ENCODE measurements at places on chromosomes 12 and 14. TPM values are rescaled to one million over a fixed set of nuclear protein-coding genes. Genes with fewer than 3 reads are reported as not detected.

Gene MYF5
- not detected for total RNA-seq

Gene SOAT2
- total RNA-seq: 0.74 TPM

- DNase-seq: no peak
Observed at GRCh38 chr12:119938049-119938667, 50.9 kb upstream of the BICDL1 start.

DNA sequence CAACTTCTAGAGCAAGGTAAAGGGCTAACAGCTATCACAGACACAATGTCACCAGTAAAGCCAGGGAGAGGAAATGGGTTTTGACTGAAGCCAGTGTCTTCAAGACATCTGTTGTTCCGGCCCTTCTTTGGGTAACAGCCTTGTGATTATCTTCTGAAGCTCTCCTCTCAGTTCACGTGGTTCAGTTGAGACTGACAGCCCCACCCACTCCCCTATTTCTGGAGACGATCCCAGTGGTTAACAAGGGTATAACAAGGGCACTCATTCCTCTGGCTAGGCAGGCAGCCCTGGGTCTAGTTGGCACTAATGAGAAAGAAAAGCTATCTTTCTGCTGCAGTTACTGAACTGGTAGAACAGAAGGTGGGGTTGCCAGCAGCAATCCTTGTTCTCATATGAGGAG, 6.9 kb downstream of the GNPTAB start:
- no peak for DNase-seq

Gene KCNC2
- 0.25 TPM for total RNA-seq

DNA sequence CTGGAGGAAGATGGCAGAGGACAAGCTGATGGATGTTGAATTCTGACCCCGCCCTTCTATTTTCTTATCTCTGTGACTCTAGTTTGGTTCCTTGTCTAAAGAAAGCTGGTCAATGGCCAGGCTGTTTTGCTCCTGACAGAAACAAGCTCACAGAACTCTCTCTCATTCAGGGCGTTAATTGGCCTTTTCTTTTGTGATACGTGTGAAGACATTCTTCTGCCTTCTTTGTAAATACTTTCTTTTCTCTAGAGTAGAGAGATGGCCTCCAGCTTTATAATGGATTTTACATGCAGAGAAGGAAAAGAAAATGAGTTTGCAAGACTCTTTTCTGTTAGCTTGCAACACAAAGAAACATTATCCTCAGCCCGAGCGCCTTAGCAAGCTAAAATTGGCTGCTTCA, 492.2 kb upstream of the CCDC196 start:
- DNase-seq: no peak

Gene PLEKHA5
- total RNA-seq: 58.4 TPM

DNA sequence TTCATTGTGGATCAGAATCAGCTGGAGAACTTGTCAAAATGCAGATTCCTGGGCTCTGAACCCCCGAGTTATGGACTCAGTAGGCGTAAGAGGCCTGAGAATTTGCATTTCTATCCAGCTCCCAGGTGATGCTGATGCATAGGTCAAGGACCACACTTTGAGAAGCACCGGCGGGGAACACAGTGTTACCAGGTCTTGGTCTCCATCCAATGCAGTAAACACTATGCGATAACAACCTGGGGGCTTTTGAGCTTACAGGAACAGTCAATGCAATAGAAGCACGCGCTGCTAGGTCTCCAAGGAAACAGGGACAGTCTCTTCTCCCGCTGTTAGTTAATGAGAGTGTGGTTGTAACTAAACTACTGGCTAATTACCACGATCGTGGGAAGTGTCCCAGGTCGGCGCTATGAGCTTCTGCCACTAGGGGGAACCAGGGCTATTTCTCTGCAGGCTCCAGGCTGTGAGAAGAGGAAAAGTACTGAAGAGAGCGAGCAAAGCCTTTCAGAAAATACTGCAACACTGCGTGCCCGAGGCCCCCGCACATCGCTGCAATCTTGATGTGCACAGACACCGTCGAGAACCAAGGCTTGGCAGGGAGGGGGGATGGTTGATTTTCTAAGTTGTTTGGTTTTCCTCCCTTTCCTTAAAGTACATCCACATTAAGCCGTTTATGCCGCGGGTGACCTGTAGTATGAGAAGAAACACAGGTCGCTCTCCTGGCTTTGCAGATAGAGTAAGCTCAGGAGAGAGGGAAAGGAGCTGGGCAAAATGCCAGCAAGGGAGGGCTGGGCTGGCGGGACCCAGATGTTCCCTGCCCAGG, 52.0 kb upstream of the KCNA1 start:
- DNase-seq: no peak

- no peak for DNase-seq
Observed at GRCh38 chr14:41549282-41549681, 57.4 kb upstream of the LRFN5 start.

- DNase-seq: no peak
Observed at GRCh38 chr12:124264089-124264795, 30.7 kb upstream of the RFLNA start.

Gene CLEC4C
- total RNA-seq: not detected

DNA sequence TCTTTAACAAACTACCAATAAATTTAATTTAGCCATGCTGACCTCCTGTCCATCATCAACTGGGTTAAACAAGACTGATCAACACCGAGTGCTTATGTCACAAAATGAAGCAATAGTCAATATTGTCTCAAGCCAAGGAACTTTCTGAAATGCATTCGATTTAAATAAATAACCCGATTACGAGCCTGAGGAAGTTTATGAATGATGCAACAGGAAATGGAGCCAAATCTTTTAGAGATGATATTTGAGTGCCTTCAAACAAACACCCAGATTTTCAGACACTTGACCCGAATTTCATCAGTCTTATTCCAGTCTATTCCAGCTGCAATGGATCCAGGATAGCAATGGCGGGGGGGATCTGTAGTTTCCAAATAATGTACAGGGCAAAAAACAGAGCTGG, 27.9 kb downstream of the FAR2 start:
- DNase-seq: no peak

DNA sequence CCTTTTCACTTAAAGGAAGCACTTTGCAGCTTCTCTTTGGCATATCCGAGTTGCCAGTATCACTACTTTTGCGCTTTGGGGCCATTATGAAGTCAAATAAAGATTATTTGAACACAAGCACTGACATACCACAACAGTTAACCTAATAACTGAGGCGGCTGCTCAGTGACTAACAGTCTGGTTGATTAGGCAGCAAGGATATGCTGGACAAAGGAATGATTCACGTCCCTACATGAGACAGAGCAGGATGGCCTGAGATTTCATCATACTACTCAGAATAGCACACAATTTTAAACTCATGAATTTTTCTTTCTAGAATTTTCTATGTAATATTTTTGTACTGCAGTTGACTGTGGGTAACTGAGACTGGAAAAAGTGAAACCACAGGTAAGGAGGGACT, 56.9 kb upstream of the E2F7 start:
- no peak for DNase-seq

Gene PLA2G1B
- total RNA-seq: not detected

Gene ERP27
- total RNA-seq: 2.2 TPM

DNA sequence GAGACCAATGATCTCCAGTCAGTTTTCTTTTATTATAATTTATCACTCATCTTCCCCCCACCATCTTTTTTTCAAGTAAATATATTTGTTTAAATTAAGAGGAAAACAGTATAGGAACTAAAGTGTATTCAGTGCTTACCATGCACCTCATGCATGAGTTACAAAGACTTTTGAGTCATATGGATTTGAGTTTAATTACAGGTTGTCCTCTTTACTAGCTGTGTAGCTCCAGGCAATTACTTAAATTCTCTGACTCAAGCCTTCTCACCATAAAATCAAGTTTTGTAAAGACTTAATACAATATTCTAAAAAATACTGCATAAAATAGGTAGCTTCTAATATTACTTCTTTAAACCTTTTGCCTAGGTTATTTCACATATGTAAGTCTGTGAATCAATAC, 251.3 kb downstream of the SLC16A7 start:
- no peak for DNase-seq

Gene LGR5
- total RNA-seq: 2.7 TPM

- no peak for DNase-seq
Observed at GRCh38 chr12:15688202-15688736, 100.9 kb downstream of the EPS8 start.

GRCh38 chr14:26382901-26383685, 214.7 kb downstream of the NOVA1 start:
- DNase-seq: no peak

- no peak for DNase-seq
Observed at GRCh38 chr12:23474438-23474976, 475.0 kb downstream of the SOX5 start.

- DNase-seq: no peak
Observed at GRCh38 chr12:122873540-122873939, 22.4 kb downstream of the VPS37B start.

DNA sequence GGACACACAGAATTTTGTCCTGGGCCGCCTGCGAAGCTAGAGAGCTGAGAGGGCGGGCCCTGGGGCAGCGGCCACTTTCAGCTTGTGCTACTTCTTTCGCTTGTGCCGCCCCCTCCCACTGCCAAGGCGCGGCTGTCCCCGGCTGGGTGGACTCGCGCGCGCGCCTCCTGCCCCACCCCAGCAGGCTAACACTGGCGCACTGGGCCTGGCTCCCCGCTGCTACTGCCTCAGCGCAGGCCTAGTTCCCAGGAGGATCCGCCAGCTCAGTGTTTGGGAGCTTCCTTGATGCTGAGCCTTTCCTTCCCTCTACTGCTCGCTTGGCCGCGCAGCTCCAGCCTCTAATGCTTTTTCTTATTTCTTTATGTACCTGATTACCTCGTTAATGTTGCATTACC, 27.4 kb upstream of the METAP2 start:
- no peak for DNase-seq
